ENCODE measurements at places on chromosomes 5 and 9. TPM values are rescaled to one million over a fixed set of nuclear protein-coding genes. Genes with fewer than 3 reads are reported as not detected.

Gene DMRT3
- not detected for total RNA-seq

DNA sequence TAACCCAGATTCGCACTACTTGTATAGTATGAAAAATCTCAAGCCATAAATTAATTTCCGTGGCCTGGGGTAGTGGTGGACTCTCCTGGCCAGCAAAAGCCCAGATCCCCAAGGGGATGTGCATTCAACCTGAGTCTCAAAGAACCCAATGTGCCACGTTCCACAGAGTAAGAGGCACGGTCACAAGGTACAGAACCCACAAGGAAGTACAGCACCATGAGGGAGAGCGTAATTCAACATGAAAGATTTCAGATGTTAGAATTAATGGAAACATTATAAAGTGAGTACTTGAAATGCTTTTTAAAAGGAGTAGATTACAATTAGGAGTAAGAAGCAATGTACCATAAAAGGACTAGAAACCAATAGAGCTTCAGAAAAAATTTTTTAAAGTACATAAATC lies 23.4 kb downstream of the SRD5A1 start:
- H3K36me3 ChIP-seq = peaks cover 50% of the 10 kb centered on the region
- no peaks in the 10 kb centered on the region for H3K4me1 ChIP-seq
- no peak overlapping the region for H3K4me3 ChIP-seq
- DNase-seq = no peak

- H3K4me3 ChIP-seq = no peak overlapping the region
- peak overlapping the region; percentile 65 for H3K27ac ChIP-seq
- no peaks in the 10 kb centered on the region for H3K36me3 ChIP-seq
Observed at GRCh38 chr9:36623280-36623679, 50.6 kb downstream of the MELK start.

DNA sequence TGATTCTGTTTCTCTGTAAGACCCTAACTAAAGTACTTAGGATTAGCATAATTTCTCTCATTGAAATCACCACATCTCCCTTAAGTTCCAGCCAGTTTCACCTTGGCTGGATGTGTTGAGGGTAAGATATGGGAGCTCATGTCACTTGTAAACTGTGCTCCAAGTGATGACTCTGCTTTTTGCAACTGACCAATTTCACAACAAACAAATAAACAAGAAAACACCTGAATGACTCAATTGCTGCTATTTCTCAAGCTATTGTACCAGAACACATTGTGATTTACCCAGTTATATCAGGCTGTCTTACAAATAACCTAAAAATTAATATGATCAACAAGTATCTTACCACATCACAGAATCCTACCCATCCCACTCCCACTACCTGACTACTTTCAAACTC lies 379.1 kb upstream of the KIF2A start:
- H3K4me3 ChIP-seq = no peak overlapping the region
- H3K36me3 ChIP-seq = no peaks in the 10 kb centered on the region
- H3K27ac ChIP-seq = no peak overlapping the region
- H3K4me1 ChIP-seq = no peaks in the 10 kb centered on the region

Gene ZNF782
- 1.3 TPM for total RNA-seq
